Coronary artery (tissue), 2 donors: ENCODE measurements at places on chromosomes 11 and 22.

GRCh38 chr22:39953101-39953500 lies 7.1 kb upstream of the TMA7B start:
- DNase-seq = no peak

GRCh38 chr11:130653838-130654636 lies 205.6 kb downstream of the ADAMTS15 start:
- DNase-seq = peak; percentile 86

GRCh38 chr11:95076416-95076815 lies 9.7 kb downstream of the SRSF8 start:
- no peak for DNase-seq

DNA sequence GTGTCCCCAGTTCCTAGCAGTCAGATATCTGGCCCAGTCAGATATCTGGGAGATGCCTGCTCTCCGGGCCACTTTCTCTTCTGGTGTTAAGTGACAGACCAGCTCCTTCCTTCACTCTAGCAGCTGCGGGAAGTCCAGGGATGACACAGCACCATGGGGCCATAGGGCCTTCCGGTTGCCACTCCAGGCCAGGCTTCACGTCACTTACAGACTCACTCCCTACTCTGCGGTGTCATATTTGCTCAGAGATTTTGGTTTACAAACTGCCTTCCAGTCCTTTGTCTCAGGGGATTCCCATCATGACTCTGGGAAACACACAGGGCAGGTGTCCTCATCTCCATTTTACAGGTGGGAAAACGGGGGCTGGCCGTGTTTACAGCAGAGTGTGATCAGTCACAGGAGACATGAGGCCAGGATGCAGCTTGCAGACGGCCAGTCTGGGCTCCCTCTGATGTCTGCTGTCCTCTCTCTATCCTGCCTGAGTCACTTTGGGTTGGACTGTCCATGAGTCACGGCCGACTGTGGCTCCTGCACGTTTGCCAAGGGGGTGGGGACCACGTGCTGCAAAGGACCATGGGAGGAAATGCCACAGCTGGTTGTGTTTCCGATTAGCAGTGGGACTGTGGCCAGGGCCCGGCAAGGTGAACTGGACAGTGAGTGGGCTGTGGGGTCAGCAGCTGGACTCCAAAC lies 8.2 kb upstream of the TBC1D22A start:
- peak; percentile 98 for DNase-seq

- DNase-seq = no peak
Observed at GRCh38 chr22:23222033-23222792, 41.9 kb downstream of the BCR start.

DNA sequence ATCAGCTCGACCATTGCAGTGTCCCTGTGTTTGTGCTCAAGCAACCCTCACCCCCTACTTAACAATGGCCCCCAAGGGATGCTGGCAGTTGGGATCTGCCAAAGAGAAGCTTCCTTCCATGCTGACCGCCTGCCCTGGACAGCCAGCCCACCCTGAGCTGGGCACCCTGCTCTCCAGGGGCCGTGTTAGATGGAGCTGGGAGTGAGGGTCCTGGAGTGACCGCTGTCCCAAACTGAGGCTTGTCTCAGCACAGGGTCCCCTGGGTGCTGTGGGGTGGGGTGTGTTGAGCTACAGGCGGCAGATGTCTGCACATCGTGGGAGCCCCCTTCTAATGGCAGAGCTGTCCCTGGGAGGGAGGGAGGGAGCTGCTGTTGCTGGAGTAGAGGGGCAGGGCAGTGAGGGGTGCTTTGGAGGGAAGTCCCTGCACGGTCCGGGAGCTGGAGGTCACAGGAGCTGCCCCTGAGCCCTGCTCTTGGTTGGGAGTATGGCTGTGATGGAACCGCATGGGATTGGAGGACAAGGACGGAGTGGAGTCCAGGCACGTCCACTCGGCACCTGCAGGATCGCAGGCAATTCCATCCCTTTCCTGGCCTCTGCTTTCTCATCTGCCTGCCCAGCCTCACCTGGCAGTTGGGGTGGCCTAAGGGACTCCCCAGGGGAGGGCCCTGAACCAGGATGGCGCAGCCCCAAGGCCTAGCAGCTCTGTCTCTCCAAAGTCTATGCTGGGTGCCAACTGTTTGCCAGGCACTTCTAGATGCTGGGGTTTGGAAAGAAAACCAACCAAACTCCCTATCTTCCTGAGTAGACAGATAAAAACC lies 126.3 kb downstream of the ARHGAP8 start:
- no peak for DNase-seq

GRCh38 chr11:132036746-132037466 lies 666.5 kb downstream of the NTM start:
- no peak for DNase-seq

- DNase-seq = no peak
Observed at GRCh38 chr11:44382656-44383240, 72.8 kb upstream of the ALX4 start.

DNA sequence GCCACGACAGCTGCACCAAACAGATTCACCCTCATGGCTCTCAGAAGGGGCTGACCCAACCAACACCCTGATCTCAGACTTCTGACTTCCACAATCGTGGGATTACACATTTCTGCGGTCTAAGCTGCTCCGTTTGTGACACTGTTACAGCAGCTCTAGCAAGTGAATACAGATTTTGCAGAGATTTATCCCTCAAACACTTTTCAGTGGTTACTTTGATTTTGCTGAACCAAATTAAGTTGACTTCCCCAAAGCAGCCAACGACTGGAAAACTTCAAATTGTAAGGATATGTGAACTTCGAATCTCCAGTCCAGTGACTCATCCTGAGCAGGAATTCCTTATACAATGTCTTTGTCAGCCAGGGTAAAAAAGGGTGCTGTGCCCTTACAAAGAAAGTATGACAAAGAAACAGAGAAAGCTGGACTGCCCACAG lies 14.8 kb upstream of the INCENP start:
- no peak for DNase-seq

DNA sequence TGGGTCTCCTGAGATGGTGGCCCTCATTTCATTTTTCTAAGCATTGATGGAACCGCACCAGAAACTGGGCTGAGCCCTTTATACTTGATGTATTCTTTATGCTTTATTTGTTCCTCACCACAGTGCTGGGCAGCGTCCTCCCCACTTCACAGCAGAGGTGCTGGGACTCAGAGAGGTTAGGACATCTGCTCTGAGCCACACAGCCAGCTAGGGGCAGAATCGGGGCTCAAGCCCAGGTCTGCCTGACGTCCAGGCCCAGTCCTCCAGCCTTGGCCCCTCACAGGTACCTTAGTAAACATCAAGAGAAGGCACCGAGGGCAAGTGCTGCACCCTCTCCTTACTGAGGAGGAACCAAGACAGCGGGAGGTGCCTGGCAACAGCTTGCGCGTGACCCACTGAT lies 20.2 kb upstream of the SHISAL1 start:
- DNase-seq = no peak

GRCh38 chr11:112580864-112581263 lies 320.2 kb upstream of the PLET1 start:
- no peak for DNase-seq

DNA sequence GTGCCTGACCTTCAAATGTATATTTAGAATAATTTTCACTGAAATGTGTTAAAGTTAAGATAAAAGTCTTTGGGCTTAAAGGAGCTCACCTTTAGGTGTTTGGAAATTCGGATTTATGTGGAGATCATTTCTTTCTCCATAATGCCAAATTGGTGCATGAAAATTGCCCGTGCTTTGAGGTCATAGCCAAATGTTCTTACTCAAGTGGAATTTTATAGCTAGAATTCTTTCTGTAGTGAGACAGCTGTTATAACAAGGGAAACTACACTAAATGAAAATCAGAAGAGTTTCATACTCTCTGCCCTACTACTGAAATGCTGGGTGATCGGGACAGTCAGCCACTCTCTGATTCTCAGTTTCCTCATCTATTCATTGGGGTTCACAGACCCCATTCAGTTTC lies 89.5 kb upstream of the DBX1 start:
- no peak for DNase-seq

DNA sequence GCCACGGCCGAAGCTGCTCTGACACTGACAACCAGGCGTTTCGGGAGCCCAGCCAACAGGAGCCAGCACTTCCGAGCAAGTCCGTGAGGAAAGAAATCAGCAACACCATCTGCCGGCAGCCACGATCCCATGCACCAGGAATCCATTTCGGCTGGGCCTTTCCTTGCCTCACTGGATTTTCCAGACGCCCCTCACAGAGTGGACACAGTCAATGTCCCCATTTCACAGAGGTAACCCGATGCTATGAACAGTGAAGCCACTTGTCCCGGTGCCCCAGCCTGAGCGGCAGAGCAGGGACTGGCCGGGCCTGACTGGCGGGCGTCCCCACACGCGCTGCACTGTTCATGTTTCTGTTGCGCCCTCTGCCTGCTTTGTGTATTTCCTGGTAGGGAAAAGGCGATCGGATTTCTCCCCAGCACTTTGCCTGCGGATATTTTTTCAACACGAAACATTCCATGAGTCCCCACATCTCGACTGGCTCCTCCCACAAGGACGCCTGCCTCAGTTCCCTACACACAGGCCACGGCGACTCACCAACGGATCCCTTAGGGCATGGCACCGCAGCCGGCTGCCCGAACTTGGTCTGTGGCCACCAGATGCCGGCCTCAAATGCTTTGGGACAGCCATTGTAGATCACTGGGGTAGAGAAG lies 55.3 kb downstream of the TRMU start:
- no peak for DNase-seq

- DNase-seq = no peak
Observed at GRCh38 chr22:19664951-19665783, 49.1 kb upstream of the SEPTIN5 start.

DNA sequence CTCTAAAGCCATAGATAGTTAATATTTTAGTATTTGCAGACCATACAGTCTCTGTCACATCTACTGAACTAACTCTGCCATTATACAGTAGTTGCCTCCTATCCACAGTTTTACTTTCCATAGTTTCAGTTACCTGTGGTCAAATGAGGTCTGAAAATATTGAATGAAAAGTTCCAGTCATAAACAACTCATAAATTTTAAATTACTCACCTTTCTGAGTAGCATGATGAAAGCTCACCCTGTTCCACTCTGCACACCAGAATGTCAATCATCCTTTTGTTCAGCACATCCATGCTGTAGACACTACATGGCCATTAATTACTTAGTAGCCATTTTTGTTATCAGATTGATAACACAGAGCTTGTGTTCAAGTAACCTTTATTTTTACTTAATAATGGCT lies 51.7 kb upstream of the ME3 start:
- DNase-seq = no peak

DNA sequence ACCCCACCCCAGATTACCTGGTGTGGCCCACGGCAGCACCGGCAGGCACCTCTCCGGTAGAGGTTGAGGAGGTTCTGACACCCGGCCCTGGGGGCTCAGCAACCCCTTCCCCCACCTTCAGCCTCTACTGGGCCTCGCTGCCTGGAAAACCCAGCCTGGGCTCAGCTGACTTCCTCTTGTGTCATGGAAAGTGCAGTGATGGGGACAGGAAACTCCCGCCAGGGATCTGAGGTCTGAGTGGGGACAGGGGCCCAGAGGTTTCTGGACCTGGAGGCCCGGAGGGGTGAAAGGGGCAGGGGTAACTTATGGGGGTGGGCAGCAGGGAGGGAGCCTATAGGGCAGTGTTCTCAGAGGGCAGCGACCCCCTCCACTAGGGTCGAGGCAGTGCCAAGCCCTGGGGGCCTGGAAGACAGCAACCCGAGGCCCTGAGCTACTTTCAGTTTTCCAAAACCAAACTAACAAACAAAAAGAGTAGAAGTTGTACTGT lies 10.0 kb upstream of the CD5 start:
- DNase-seq = peak; percentile 45

GRCh38 chr22:49371325-49372110 lies 456.2 kb downstream of the BRD1 start:
- DNase-seq = peak; percentile 58
